ENCODE measurements at places on chromosomes 7 and 10. TPM values are rescaled to one million over a fixed set of nuclear protein-coding genes. Genes with fewer than 3 reads are reported as not detected.
A peak's percentile ranks its signal among the peaks of the same experiment; 100 is the strongest.

SNX10 gene
- total RNA-seq: 1.9 TPM

MMRN2 gene
- 14.6 TPM for total RNA-seq

WAC gene
- total RNA-seq: 75.8 TPM

TMEM270 gene
- not detected for total RNA-seq

DNA sequence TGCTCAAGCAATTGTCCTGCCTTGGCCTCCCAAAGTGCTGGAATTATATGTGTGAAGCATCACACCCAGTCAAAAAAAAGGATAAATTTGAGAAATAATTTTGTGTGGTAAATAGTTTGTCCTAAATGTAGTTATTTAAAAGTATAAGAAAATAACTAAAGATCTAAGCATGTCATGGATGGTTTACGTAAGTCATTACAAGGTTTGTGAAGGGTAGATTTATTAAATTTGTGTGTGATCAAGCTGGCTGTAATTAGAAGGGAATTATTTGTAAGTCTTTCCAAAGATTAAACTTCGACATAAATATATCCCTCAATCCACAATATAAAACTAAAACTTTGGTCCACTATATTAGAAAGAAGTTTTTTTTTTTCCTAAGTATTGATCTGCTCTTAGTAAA lies 28.6 kb downstream of the ORC5 start:
- H3K4me1 ChIP-seq: no peaks in the 10 kb centered on the region
- H3K27me3 ChIP-seq: no peaks in the 10 kb centered on the region
- no peak for DNase-seq

DNA sequence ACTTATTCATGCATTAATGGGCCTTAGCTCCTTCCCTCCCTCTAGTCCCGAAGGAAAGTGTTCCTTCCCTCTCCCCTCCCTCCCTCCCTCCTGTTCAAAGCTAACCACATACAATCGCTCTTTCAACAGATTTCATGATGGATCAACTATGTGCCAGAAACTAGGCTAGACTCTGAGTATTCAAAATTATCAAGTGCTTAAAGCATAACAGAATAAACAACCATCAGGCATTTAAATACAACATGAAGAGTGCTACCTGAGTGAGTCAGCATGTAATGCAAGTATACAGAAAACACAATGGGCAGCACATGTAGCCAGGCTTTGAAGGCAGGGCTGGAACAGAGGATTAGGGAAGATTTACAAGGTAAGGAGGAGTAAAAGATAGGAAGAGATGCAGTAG lies 11.3 kb downstream of the CHCHD3 start:
- H3K4me3 ChIP-seq: no peak overlapping the region
- H3K36me3 ChIP-seq: peaks cover 18% of the 10 kb centered on the region
- H3K27ac ChIP-seq: peak overlapping the region; percentile 11
- no peaks in the 10 kb centered on the region for H3K27me3 ChIP-seq

- no peak overlapping the region for H3K27ac ChIP-seq
- no peaks in the 10 kb centered on the region for H3K36me3 ChIP-seq
- H3K4me3 ChIP-seq: no peak overlapping the region
- DNase-seq: no peak
Measured at GRCh38 chr7:17185690-17186070, 112.8 kb upstream of the AHR start.

DNA sequence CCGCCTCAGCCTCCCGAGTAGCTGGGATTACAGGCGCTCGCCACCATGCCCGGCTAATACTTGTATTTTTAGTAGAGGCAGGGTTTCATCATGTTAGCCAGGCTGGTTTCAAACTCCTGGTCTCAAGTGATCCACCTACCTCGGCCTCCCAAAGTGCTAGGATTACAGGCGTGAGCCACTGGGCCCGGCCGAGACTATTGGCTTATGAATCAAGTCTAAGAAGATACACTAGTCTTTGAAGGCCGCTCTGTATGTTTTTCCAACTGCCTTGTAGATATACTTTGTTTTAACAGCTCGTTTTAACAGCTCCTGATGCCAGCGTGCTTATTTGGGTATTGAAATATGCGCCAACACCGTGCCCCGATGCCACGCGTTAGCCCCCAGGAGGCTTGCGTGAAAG lies 136.4 kb upstream of the SH2B2 start:
- H3K4me3 ChIP-seq: no peak overlapping the region
- H3K36me3 ChIP-seq: no peaks in the 10 kb centered on the region
- H3K4me1 ChIP-seq: peaks cover 24% of the 10 kb centered on the region
- no peaks in the 10 kb centered on the region for H3K27me3 ChIP-seq
- DNase-seq: no peak

- no peaks in the 10 kb centered on the region for H3K27me3 ChIP-seq
- no peak for DNase-seq
- H3K4me3 ChIP-seq: no peak overlapping the region
- H3K4me1 ChIP-seq: peaks cover 16% of the 10 kb centered on the region
Measured at GRCh38 chr7:2100278-2101208, 132.2 kb downstream of the MAD1L1 start.

- no peak for DNase-seq
- H3K36me3 ChIP-seq: no peaks in the 10 kb centered on the region
- H3K27me3 ChIP-seq: no peaks in the 10 kb centered on the region
- no peak overlapping the region for H3K4me3 ChIP-seq
Measured at GRCh38 chr10:27482984-27483956, 20.8 kb upstream of the RAB18 start.

- H3K36me3 ChIP-seq: no peaks in the 10 kb centered on the region
- no peaks in the 10 kb centered on the region for H3K27me3 ChIP-seq
- H3K4me3 ChIP-seq: no peak overlapping the region
- no peak for DNase-seq
Measured at GRCh38 chr7:125412890-125413665, 483.5 kb upstream of the POT1 start.

DNA sequence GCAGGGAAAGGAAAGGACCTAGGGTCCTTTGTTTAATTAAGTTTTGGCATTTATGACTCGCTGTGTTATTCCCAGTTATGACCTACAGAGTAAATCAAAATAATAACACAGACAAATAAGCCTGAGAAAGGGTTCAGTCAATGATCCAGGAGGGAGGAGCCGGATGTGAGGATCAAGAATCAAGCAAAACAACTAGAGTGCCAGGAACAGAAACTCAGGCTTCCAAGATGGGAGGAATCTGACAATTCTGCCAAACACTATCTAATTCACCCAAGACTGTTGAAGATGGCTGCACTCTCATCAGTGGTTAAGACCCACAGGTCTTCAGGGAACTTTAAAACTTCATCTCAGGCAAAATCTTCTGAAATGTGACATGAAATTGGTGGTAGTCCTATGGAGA lies 50.3 kb upstream of the PIP4K2A start:
- no peak overlapping the region for H3K27ac ChIP-seq
- H3K4me3 ChIP-seq: no peak overlapping the region
- H3K27me3 ChIP-seq: no peaks in the 10 kb centered on the region
- peak; percentile 4 for DNase-seq

- no peak for DNase-seq
- H3K27ac ChIP-seq: no peak overlapping the region
- H3K4me3 ChIP-seq: no peak overlapping the region
Measured at GRCh38 chr10:53122281-53122680, 349.7 kb upstream of the MBL2 start.

GRCh38 chr7:75599244-75599781 lies 107.2 kb downstream of the SPDYE5 start:
- H3K4me3 ChIP-seq: peak overlapping the region; percentile 13
- H3K36me3 ChIP-seq: no peaks in the 10 kb centered on the region
- no peak for DNase-seq
- H3K27ac ChIP-seq: peak overlapping the region; percentile 33
- peaks cover 9% of the 10 kb centered on the region for H3K4me1 ChIP-seq

GRCh38 chr7:90587766-90588165 lies 8.4 kb upstream of the CDK14 start:
- no peak overlapping the region for H3K27ac ChIP-seq
- DNase-seq: no peak
- H3K27me3 ChIP-seq: no peaks in the 10 kb centered on the region
- H3K4me3 ChIP-seq: no peak overlapping the region
- no peaks in the 10 kb centered on the region for H3K36me3 ChIP-seq

DNA sequence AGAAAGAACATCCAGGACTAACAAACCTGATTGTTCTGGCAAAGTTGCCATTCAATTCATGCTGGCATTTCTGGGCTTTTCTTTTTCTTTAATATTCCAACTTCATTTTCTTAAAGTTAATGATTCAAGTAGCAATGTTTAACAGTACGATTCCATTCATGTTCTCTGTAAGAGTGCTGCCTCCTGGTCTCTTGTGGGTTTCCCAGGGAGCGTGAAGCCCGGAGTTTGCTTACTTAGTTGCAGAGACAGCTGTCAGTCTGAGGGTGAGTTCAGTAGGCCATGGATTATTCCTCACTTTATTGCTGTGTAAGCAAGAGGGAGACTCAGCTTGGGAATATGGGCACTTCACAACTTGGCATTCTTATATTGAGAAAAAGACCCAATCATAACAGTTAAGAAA lies 142.2 kb downstream of the TWIST1 start:
- no peaks in the 10 kb centered on the region for H3K36me3 ChIP-seq
- H3K4me3 ChIP-seq: no peak overlapping the region
- DNase-seq: no peak
- H3K4me1 ChIP-seq: peaks cover 8% of the 10 kb centered on the region

DNA sequence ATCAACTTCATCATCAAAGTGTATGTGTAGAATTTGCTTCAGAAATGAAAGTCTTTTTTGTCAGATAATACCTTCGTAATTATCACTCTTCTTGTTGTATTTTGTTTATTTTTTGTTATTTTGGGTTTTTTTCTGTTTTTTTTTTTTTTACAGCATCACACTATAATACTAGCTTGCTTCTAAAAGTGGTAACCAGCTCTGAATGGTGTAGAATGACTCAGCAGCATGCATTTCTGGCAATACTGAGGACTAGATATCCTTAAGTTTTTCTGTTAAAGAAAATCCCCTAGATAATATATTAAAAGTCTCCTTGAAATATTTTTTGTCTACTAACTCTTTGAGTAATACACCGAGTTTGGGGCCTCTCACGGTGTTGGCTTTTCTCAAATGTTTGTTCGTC lies 109.1 kb downstream of the LMBR1 start:
- DNase-seq: no peak
- H3K4me3 ChIP-seq: no peak overlapping the region
- H3K4me1 ChIP-seq: no peaks in the 10 kb centered on the region
- no peak overlapping the region for H3K27ac ChIP-seq
- H3K27me3 ChIP-seq: no peaks in the 10 kb centered on the region

- H3K4me1 ChIP-seq: no peaks in the 10 kb centered on the region
- DNase-seq: no peak
- H3K4me3 ChIP-seq: no peak overlapping the region
- no peaks in the 10 kb centered on the region for H3K27me3 ChIP-seq
- no peaks in the 10 kb centered on the region for H3K36me3 ChIP-seq
- no peak overlapping the region for H3K27ac ChIP-seq
Measured at GRCh38 chr7:142962991-142963390, 828 bp upstream of the KEL start.

- peaks cover 73% of the 10 kb centered on the region for H3K36me3 ChIP-seq
- no peak for DNase-seq
- no peak overlapping the region for H3K27ac ChIP-seq
- no peaks in the 10 kb centered on the region for H3K4me1 ChIP-seq
Measured at GRCh38 chr7:152189061-152189460, 163.6 kb downstream of the GALNT11 start.

DNA sequence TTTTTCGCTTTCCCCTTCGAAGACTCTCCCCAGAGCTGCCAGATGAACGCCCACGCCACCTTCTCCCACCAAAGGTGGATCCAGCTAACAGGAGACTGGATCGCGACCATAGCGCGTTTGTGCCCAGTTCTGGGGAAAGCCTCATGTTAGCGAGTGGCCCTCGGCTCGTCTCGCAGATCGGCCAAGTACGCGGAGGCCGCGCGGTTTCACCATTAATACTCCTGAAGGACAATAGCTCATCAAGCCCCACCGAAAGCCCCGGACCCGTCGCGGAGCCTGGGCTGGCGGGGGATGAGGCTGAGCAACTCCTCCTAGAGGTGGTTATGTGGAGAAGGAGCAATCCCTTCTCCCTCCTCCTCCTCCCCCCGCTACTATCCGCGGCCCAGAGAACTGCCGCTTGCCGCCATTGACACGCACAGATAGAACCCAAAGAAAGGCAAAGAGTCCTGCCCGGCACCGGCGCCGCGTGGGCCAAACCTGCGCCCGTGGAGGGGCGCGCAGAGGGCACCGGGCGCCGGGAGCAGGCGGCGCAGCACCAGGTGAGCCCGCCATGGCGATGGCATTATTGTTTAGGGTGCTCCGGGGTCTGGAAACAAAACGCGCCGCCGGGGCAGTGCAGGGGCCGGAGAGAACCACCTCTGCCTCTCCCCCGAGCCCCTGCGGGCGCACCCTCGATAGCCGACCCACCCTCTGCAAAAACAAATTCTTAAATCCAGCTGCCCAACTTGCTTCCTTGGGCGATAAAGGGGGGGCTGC lies at the start of gene MACROH2A2:
Gene MACROH2A2, plus strand, starts transcription at position 385 of the 756 bp plus-strand sequence. CDS start 22,813 bp downstream, outside the sequence.
- H3K36me3 ChIP-seq: no peaks in the 10 kb centered on the region
- H3K4me1 ChIP-seq: peaks cover 6% of the 10 kb centered on the region
- H3K27ac ChIP-seq: no peak within 1 kb of the TSS
- peaks cover 4% of the 10 kb centered on the region for H3K27me3 ChIP-seq
- peak; percentile 22 for DNase-seq

GRCh38 chr7:55556031-55556430 lies 16.3 kb downstream of the VOPP1 start:
- H3K4me3 ChIP-seq: no peak overlapping the region
- H3K36me3 ChIP-seq: no peaks in the 10 kb centered on the region
- peaks cover 84% of the 10 kb centered on the region for H3K4me1 ChIP-seq
- no peaks in the 10 kb centered on the region for H3K27me3 ChIP-seq
- H3K27ac ChIP-seq: no peak overlapping the region

DNA sequence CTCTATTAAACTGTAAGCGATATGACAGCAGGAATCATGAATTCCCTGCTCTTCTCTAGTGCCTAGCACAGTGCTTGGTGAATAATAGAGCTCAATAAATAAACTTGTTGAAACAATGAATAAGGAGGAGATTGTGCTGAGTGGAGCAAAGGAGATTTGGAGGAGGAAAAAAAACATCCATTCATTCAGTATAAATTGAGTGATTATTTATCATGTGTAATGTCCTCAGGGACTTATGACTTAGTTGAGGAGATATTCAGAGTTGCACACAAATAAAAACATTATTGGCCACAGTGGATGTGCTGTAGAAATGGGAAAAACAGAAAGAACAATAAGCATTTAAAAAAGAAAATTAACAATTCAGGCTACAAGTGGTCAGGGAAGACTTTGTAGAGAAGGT lies 125.7 kb downstream of the FOXP2 start:
- no peaks in the 10 kb centered on the region for H3K36me3 ChIP-seq
- no peak overlapping the region for H3K27ac ChIP-seq
- no peaks in the 10 kb centered on the region for H3K27me3 ChIP-seq
- no peaks in the 10 kb centered on the region for H3K4me1 ChIP-seq
- no peak overlapping the region for H3K4me3 ChIP-seq
- no peak for DNase-seq

- H3K27me3 ChIP-seq: no peaks in the 10 kb centered on the region
- no peak overlapping the region for H3K27ac ChIP-seq
Measured at GRCh38 chr10:72953687-72954086, 919 bp downstream of the PLA2G12B start.

DNA sequence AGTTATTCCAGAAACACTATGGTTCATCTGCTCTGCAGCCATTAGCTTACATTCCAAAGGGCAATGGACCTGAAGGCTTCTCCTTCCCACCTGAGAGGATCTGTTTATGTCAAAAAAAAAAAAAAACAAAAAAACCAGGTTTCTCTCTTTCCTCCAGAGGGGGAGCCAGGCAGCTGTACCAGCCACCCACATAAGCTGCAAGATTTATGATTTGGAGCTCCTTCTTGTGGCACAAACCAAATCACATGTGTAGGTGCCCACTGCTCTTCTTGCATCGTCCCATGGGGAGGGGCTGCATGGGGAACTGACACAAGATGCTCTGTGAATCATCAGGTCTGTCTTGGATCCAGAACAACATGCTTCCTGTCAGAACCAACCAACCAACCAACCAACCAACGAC lies 231.6 kb upstream of the IGFBP3 start:
- no peaks in the 10 kb centered on the region for H3K36me3 ChIP-seq
- no peak overlapping the region for H3K27ac ChIP-seq
- no peaks in the 10 kb centered on the region for H3K4me1 ChIP-seq
- no peak overlapping the region for H3K4me3 ChIP-seq

Measured in gastrocnemius medialis (tissue), 4 donors.